ENCODE measurements at places on chromosomes 7 and 10.

- DNase-seq, result no peak
Observed at GRCh38 chr7:14988941-14989340, 86.4 kb upstream of the DGKB start.

DNA sequence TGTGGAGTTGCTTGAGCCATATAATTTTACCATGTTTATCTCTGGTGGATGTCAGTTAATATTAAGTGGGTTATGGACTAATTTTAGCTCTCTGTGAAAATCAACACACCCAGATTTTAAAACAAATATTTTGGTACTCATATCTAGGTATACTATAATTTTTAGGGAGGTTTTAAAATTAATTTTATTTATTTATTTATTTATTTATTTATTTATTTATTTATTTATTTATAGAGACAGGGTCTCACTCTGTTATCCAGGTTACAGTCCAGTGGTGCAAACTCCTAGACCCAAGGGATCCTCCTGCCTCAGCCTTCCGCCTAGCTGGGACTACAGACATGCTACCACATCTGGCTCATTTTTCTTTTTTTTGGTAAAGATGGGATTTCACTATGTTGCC lies 7.3 kb upstream of the CREM start:
- no peak for DNase-seq

GRCh38 chr7:153886506-153887441 lies 165.4 kb upstream of the DPP6 start:
- DNase-seq, result no peak

DNA sequence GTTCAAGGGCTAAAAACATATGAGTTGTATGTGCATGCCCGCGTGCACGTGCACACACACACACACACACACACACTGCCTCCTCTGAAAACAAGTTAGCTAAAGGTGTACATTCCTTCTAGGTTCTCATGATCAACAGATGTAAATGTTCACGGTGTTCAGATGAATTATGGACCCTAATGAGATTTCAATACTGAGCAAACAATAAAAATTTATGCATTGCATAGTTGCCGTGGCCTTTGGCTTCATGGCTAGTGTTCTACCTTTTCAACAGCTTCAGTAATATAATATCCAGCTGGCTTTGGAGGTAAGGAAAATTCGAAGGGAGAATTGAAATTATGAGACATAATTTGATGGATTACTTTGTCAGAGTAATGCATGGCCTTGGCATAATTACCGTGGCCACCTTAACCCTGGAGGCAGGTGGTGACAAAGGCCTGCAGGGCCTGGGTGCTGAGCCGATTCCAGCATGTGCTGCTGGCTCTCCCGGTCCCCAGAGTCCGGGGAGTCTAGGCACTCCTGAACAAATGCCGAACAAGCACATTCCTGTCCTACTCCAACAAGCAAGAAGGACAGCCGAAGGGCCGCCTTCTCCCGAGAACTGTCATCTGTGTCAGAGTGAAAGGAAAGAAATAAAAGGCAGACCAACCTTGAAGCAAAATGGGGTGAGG lies 166.6 kb upstream of the TCF7L2 start:
- DNase-seq, result no peak

DNA sequence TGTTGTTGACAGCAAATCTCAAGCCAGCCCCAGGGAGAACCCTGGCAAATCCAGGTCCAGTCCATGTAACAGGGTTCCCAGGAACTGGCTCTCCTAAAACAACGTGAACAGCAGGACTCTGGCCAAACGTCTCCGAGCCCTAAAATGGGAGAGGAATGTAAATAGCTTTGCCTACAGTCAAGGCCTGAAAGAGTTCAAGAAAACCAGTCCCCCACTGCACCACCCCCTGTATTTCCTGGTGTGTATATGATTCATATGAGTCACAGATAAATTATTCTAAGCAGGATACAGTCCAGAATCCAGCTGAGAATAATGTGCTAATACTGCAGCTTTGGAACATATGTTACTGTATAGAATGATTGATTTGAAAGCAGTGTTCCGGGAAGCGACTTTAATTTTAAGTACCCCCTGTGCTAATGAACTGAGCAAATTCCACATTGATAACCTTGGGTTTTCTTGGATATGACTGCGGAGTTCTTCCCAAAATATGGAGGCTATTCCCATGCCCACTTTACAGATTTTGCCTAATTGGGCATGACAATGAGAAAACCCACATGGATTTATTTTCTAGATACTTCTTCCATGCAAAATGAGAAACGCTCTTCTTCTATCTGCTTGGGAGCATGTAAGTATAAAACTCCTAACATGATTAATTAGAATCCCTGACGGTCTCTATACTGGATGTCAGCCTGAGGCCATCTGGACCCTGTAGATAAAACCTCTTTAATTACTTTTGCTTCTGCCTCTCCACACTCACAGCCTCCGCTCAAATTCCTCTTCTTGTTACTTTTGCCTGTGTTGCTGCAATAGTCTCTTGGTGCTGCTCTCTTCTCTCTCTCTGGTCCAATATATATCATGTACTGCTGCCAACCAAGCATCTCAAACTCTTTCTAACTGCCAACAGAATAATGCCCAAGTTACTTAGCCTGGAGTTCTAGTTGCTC lies 50.2 kb downstream of the LAMB4 start:
- no peak for DNase-seq

DNA sequence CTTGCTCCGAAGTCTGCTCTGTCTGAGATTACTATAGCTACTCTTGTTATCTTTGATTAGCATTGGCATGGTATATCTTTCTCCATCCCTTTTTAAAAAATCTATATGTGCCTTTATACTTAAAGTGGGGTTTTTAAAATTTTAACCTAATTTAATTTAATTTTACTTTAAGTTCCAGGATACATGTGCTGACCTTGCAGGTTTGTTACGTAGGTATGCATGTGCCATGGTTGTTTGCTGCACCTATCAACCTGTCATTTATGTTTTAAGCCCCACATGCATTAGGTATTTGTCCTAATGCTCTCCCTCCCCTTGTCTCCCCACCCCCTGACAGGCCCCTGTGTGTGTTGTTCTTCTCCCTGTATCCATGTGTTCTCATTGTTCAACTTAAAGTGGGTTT lies 54.6 kb downstream of the TBC1D12 start:
- no peak for DNase-seq

DNA sequence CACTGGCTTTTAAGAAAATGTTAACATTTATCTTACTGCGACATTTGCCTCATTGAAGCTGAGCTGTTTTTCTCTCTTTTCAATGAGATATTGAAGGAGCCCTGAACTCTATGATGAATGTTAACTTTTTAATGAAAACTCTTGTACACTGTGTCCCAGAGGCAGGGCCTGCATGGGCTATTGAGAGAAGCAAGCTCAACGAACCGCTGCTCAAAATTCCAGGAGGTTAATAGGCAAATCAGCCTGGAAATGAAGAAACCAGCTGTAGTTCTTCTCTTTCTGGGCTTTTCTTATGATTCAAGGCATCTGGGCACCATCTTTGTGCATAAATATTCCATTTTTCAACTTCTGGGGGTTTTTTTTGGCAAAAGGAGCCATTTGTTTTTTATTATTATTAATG lies 168.4 kb upstream of the NPVF start:
- no peak for DNase-seq

DNA sequence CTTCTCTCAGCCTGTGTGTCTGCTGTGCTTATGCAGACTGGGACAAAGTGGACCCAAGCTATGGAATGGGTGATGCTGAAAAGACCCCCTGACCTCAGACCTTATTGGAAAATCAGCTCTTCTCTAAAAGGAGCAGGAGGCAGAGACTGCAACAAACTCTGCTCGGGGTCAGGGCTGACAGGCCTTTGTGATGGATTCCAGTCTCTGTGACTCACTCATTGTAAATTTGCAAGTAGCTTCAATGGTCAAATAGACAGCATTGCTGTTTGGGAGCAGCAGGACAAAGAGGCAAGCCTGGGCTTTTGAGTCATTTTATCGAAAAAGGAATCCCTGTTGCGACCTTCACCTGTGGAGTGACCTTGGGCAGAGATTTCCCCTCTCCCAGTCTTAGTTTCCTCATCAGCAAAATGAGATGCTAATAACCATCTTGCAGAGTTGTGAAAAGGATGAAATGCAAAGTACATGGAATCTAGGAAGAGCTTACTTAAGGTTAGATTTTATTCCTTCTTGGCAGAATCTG lies 26.1 kb upstream of the GPR26 start:
- DNase-seq, result no peak

DNA sequence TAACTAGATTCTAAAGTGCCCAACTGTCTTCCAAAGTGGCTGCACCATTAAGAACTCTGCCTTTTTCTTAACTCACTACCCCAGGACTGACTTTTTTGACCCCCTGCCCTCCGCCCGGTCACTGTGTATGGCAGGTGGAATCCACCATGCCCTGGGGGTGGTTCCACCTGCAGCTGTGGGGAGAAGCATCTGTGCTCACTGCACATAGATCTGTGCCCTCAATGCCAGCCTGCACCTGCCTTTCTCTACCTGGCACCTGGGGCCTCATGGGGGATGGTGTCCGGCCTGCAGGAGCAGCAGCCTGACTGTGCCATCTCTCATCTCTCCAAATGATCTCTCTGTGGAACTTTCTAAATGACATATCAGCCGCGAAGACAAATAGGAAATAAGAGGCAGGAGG lies 353.5 kb downstream of the PAXIP1 start:
- no peak for DNase-seq

GRCh38 chr10:1498746-1499358 lies 238.5 kb downstream of the ADARB2 start:
- DNase-seq, result no peak

DNA sequence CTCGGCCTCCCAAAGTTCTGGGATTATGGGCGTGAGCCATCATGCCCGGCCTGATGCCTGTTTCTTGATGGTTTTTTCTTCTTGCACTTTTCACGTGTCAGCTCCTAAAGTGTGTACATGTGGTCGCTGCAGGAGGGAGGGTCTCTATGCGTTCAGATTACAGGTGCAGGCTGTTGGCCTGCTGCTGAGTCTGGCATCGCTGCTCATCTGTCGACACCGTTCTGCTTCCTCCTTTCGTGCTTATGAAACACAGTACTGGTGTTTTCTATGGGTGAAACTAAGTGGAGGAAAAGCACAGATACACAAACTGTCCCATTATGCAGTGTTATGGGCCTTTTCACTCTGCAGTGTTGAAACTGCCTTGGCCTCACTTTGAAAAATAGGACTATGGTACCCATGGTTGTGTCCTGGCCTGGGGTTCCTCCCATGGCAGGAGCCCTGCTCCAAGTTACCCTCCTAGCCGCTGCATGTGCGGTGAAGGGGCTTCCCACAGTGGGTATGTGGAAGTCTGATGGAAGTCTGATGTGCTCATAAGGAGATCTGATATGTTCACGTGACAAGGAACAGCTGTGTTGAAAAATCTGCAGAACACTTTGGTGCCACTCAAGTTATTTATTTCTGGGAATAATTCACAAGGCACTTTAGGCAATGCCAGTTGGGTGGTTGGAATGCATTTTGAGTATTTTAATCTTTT lies 23.5 kb downstream of the OGDH start:
- DNase-seq, result no peak

- no peak for DNase-seq
Observed at GRCh38 chr10:3825244-3825643, 40.2 kb upstream of the KLF6 start.

DNA sequence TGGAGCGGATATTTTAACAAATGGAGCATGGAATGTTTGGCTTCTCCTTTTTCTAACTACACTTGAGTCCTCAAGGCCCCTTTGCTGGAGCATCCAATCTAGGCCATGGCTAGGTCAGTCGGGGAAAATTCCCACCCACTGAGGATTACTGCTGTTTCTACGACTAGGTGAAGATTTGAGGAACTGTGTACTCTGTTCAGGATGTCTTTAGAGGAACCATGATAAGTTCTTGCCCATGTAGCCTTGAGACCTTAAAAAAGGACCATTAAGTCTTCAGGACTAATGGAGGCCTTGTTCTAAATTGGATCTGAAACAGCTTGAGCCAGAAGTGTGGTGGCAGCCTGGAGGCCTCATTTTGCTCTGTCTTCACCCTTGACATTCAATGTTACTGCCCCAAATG lies 6.2 kb downstream of the AGK start:
- DNase-seq, result no peak

DNA sequence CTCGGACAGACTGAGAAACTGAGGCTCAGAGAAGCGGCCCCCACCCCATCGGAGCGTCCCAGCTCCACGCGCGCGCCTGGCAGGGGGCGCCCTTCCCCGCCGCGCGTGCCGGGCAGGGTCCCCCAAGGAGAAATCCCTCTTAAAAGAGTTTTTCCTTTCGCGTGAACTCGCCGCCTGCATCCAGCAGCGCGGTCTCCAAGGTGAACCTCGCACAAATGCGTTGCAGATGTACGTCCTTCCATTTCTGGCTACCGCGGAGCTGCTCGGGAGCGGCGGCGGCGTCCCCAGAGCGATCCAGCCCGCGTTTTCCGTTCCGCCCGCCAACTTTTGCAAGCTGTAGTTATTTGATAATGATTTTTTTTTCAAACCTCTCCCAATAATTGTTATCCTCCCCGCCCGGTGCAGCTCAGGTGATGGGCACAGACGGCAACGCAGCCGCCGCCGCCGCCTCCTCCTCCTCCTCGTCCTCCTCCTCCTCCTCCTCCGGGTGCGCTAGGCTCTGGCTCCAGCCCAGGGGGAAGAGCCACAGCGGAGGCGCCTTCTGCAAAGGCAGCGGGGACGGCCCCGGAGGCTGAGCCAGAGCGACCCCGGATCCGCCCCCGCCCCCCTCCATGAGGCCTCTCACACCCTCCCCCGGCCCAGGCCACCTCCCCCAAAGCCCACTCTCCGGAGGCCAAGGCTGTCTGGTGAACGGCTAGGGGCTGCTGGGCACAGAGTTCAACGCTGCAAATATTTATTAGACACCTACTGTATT lies 74.0 kb upstream of the CUX1 start:
- DNase-seq, result peak; percentile 59

GRCh38 chr7:30543813-30544525 lies 39.3 kb upstream of the GGCT start:
- DNase-seq, result no peak

DNA sequence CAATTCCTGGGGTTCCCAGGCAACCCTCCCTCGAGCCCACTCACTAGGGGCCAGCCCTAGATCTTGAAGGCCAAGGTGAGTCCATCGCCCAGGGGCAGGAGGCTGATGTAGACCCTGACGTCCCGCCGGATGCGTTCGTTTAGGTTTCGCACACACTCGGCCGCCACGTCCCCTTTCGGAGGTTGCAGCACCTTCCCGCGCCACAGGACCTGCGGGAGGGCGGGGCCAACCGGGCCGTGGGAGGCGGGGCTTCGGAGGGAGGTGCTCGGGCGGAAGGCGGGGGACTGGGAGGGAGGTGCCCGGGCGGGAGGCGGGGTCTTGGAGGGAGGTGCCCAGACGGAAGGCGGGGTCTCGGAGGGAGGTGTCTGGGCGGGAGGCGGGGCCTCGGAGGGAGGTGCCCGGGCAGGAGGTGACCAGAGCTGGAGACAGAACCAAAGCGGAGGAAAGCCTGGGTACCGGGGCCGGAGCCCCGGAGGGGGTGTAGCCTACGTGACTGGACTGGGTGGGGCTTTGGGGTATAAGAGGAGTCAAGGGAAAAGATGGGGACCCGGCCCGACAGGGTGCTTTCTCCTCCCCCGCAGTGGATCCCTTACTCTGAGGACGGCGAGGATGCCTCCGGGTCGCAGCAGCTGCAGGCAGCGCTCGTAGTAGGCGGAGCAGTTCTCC lies 1.6 kb downstream of the COMTD1 start:
- DNase-seq, result peak; percentile 98

DNA sequence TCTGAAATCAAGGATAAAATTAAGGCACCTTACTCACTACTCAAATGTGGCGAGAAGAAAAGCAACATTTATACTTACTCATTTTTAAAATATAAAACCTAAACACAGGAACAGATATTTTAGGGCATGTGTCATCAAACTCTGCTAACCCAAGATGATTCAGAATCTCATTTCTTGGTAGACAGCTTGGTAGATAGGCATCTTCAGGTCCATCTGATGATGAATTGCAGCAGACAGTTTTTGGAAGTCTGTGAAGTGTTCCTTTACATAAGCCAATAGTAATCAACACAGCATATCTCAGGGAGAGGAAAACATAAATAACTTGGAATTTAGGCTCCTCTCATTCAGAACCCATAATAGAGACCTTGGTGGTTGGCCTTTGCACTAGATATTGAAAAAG lies 3.4 kb downstream of the HIPK2 start:
- DNase-seq, result no peak
